ENCODE measurements at places on chromosomes 13 and 19.

- DNase-seq = no peak
These were observed 371.8 kb downstream of the SLITRK6 start for GRCh38 chr13:85427416-85427815.

DNA sequence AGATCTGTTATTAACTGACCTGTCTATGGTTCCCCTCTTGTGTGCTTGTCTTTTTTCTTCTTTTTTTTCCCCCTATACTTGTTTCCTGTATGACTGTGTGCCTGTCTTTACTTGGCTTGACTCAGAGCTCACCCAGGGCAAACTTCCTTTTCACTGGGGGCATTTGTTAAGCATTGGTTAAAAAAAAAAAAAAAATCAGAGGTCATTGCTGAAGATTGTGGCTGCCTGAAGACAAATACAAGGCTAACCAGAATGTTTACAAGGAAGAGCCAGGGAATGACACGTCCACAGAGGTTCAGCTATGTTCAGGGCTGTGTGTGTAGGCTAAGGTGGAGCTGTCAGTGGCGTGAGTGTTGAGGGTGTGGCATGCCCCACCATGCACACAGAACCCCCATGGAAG, 47.1 kb downstream of the LNX2 start:
- peak; percentile 24 for DNase-seq

GRCh38 chr19:14554382-14554812, 17.5 kb downstream of the NDUFB7 start:
- DNase-seq = no peak

DNA sequence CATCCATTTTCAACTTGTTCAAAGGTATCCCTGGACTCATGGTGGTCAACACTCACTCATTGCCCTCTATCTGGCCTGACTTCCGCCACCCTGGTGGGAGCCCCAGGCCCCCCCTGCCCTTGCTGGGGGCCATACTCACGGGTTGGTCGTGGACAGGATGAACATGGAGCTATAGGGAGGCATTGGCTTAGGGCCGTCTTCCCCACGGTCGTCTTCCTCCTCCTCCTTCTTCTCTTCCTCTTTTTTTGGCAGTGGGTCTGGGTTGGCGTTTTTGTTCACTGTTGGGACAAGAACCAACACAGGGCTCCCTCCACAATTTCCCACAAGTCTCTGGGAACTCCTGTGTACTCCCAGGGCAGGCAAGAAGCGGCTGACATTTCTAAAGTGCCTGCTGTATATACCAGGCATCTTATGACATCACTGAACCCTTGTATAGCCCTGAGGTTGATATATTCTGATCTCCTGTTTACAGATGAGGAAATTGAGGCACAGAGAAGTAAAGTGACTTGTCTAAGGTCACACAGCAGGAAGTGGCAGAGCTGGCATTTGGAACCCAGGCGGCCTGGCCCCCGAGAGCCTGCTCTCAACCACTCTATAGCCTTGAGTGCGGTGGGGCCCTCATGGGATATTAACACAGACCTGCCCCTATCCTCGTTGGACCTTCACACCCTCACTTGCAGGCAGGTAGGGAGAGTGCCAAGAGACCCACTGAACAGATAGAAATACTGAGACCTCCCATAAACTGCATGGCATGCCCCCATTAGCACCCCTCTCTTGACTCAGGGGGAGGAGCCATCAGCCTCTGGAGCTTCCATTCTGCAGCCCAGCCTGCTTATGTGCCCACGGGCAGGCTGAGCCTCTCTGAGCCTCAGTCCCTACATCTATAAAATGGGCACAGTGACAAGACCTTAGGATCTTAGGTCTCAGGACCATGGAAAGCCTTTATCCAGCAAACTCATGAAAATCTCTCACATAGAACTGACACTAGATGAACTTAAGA, 135.0 kb downstream of the IER2 start:
- DNase-seq = no peak

DNA sequence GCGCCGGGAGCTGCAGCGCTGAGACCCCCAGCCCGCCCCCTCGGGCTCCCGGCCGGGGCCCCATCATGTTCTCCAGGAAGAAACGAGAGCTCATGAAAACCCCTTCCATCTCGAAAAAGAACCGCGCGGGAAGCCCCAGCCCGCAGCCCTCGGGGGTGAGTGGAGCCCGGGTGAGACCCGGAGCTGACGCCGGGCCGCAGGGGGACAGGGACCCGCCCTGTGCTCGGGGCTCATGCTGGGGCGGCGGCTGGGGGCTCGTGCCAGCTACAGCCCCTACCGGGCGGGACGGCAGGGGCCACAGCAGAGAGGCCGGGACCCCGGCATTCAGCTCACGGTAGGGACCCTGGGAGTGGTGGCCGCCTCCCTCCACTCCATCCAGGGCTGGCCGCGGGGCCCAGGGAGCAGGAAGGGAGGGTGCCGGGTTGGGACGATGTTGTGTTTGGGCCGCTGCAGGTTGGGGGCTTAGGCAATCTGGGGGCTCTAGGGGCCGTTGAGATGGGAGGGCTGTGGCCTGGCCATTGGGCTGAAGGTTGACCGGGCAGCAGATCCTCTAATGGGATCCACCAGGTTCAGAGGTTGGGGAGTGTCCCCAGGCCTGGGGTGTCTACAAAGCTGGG, 482 bp downstream of the ARHGAP45 start:
- DNase-seq = peak; percentile 44

GRCh38 chr19:688214-688613, 7.0 kb downstream of the PRSS57 start:
- no peak for DNase-seq

DNA sequence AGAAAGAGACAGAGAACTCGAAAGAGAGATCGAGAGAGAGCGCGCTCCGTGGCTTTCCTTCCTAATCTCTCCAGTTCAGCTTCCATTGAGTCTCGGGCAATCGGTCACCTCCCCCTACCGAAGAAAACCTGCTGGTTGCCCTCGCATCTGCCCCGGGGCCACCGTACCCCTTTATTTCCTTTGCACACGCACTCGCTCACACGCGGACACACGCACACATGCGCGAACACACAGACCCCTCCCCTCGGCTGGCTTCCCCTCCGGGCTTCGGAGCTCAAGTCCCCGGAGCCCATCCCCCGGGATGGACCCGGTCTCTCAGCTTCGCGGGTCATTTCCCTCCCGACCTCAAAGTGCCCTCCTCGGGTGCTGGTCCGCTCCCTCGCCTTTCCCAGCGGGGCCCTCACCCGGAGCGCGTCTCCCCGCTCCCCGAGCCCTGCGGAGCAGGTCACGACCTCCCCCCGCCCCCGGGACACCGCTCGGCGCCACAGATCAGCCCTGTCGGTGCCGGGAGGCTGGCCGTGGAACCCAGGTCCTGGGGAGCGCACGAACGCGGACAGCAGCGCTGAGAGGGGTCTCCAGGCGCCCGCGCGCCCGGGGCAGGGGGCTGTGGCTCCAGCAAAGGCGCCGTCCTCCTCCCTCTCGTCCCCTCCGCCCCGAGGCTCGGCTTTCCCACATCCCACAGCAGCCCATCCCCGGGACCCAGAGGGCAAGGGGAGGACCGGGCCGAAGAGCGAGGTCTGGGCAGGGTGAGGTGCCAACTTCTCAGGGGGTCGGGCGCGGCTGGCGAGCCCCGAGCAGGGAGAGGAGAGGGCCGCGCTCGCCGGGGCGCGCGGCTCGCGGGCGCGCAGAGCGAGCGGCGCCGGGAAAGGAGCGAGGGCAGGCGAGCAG, 1.8 kb downstream of the DACH1 start:
- peak; percentile 6 for DNase-seq

GRCh38 chr13:36673838-36674326, at the start of gene SERTM1:
Gene SERTM1 (plus strand): TSS chr13:36674020. CDS start chr13:36695079, 21,059 bp downstream.
- DNase-seq = no peak

GRCh38 chr13:106906426-106906996, 338.6 kb upstream of the ARGLU1 start:
- DNase-seq = no peak

DNA sequence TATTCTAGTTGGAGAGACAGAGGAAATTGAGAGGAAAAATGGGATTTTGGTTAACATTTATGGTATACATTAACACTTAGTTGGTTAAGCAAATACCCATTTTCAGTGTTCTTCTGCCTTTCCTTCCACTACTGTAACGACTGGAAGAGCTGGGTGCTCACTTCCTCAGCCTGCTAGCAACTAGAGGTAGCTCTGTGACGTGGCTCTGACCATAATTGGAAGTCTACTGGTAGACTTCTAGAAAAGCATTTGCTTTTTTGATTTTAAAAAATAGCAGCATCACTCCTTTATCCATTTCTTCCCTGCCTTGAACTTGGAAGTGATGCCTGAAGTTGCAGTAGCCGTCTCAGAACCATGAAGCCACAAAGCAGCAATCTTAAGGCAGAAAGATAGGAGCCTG, 15.9 kb downstream of the NHLRC3 start:
- no peak for DNase-seq

- no peak for DNase-seq
These were observed 145.9 kb downstream of the DACH1 start for GRCh38 chr13:71721104-71721503.

- DNase-seq = peak; percentile 8
These were observed 137.5 kb downstream of the TNFRSF19 start for GRCh38 chr13:23707674-23708073.

- DNase-seq = peak; percentile 99
These were observed 11.3 kb upstream of the FFAR2 start for GRCh38 chr19:35436477-35437405.

DNA sequence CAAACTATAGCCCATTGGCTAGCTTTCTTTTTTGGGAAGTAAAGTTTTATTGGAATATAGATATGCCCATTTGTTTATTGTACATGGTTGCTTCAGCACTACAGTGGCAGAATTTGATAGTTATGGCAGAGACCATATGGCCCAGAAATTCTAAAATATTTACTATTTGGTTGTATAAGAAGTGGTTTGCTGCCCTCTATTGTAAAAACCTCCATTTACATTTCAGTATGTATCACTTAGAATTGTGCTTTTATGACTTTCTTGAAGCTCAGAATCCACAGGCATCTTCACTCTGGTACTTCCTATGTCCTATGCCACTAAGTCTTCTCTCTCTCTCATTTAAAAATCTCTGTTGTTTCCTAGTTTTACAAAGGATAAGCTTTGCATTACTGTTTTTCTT, 37.7 kb downstream of the DLEU7 start:
- DNase-seq = no peak

GRCh38 chr13:77872995-77873394, 45.6 kb downstream of the EDNRB start:
- DNase-seq = no peak

DNA sequence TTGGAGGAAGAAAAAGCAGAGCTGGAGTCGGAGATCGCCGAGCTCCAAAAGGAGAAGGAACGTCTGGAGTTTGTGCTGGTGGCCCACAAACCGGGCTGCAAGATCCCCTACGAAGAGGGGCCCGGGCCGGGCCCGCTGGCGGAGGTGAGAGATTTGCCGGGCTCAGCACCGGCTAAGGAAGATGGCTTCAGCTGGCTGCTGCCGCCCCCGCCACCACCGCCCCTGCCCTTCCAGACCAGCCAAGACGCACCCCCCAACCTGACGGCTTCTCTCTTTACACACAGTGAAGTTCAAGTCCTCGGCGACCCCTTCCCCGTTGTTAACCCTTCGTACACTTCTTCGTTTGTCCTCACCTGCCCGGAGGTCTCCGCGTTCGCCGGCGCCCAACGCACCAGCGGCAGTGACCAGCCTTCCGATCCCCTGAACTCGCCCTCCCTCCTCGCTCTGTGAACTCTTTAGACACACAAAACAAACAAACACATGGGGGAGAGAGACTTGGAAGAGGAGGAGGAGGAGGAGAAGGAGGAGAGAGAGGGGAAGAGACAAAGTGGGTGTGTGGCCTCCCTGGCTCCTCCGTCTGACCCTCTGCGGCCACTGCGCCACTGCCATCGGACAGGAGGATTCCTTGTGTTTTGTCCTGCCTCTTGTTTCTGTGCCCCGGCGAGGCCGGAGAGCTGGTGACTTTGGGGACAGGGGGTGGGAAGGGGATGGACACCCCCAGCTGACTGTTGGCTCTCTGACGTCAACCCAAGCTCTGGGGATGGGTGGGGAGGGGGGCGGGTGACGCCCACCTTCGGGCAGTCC, 5.0 kb downstream of the FOSB start:
- no peak for DNase-seq

DNA sequence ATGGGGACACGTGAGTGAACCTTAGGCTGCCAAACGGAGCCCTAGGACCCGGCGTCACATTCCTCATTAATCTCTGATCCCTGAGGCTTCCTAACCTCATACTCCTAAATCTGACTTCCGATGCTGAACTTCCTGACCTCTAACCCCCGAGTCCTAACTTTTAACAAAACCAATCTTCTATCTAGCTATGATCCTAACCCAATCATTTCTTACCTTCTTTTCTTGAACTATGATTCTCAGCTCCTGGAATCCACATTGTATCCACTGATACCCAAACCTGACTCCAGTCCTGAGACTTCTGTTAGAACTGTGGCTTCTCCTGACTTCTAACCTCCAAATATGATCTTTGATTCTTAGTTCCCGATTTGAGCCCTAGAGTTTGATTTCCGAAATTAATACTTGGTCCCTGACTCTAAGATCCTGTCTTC, 447 bp downstream of the NFKBIB start:
- DNase-seq = peak; percentile 69

All from suppressor macrophage treated with lipopolysaccharide for 4 hours (primary cell).